Prostate gland (tissue), 2 donors: ENCODE measurements at places on chromosomes 3 and 15. TPM values are rescaled to one million over a fixed set of nuclear protein-coding genes. Genes with fewer than 3 reads are reported as not detected.

DNA sequence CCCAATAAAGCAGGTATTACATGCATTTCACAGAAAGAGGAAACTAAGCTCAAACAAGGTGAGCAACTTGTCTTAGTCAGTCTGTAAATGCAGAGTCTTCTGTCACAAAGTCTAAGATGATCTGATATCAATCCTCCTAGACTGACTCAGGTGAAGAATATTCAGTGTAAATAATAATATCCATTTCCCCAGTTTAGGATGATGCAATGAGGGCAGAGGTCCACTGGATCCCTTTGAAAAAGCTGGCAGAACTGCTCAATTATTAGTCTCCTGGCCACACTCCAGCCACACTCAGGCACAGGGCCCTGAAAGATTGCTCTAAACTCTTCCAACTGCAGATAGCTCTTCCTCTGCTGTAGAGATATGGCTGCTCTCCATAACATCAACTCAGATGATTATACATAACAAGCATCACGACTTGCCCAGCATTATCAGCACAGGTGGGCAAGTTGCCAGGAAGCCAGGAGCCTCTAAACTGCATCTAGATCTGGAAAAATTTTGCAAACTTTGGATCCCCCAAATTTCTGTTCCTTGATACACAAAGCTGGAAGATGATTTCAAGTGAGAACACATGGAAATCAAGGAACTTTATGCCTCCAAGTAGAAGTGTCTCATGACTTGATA is 129.8 kb upstream of the CPNE4 start:
- DNase-seq, result no peak

DNA sequence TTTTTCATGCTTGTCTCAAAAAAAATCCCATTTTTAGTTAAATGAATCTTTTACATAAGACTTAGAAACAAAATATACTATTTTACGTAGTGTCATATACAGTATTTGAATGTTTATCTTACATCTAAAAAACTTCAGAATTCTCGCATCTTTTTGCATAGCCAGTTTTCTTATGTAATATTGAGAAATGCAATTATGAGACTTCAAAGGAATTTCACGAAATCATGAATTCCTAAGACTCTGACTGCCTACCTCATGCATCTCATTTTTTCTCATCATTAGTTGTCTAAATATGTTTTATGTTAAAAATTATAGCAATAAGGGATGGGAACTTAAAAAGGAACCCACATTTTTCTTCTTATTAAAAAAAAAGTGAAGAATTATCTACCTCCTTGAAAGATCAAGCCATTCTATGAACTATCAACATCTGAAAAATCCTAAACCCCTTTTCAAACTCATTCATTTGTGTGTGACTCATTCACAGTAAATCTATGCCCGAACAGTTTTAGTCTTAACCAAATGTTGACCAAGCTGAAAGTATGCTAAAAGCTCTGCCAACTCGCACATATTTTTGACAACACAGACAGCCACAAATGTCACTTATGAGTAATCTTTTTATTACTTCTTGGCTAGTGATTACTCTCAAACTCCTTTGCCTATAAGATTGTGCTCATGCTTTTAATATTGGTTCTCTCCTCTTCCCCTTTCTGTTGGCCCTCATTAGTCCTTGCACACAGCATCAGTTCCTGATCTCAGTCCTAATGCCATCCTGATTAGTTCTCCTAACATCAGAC is 115.9 kb downstream of the DCLK3 start:
- DNase-seq, result no peak

DNA sequence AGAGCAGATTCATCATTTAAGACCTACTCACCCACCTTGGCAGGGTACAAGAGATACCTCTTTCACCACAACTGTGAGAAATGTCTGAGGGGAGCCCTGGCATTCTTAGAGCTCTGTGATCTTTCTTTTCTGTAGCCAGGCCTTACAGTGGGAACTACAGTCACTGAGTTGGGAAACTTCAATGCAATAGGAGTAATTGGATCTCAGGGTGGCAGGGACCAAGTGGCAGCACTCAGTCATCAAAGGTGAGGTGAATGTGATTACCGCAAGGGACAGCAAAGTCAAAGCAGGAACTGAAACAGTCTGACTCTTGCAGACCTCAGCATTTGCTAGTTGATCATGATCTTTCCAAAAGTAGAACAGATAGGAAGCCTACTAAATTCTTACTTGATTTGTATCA is 7.2 kb upstream of the MCF2L2 start:
- DNase-seq, result no peak

SH3GL3 gene
- total RNA-seq, result 7.4 TPM

DNA sequence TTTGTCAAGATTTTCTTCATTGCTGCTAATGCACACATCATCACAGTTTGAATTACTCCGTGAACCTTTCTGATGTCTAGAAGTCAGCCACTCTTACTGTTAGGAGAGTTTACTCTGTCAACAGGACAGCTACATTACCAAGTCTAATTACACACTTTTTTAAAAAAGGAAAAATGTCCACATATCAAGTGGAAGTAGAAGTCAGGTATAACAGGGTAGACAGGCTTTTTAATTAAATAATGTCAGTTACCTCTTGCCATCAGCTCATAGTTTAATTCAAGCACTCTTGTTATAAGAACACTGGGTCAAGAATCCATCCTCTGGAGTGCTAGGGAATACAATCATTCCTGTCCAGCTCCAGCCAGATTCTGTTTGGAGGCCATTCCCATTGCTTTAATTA is 232.8 kb downstream of the TAFA4 start:
- DNase-seq, result no peak

- DNase-seq, result no peak
Measured at GRCh38 chr3:2156244-2156847, 57.7 kb downstream of the CNTN4 start.

DNA sequence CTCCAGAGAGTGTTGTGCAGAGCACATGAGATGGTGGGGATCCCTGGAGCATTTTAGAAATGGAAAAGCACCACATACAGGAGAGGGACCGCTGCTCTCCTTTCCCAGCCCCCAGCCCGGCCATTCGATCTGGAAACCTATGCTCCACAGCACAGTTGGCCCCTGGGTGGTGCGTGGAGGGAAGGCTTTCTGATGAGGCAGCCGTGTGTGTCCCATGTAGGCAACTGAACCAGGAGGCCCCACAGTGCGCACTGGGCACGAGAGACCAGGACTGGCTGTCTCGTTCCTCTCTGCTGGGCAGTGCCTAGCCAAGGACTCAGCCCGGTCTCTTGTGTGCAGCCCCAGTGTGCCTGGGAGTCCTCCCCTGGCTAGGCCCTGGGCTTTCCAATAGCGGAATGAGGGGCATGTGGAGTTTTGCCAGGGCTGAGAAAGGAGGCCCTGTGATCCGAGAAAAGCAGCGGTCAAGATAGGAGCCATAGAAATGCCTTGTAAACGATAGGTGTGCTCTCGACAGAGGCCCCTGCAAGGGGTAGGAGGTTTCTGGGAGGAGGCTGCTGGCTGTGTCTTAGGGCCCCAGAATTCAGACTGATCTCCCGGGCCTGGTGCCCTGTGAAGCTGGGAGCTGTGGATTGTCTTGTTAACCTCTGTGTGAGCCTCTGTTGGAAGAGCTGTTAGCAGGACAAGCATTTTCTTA is 39.0 kb downstream of the CHDH start:
- DNase-seq, result no peak

DNA sequence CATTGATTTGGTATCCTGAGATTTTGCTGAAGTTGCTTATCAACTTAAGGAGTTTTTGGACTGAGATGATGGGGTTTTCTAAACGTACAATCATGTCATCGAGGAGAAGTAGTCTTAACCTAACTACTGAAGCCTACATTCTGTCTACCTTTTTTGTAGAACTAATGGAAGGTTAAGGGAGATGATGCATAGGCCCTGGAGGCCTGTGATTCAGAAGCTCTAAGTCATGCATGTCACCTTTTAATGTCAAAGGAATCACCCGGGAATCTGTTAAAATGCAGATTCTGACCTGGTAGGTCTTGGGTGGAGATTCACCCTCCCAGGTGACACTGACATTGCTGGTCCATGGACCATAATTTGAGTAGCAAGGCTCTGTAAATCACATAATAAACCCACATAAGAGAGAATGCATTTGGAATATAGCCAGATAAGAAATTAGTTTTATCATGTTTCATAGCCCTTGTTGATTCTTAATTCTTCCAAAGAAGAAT is 64.9 kb downstream of the GHSR start:
- DNase-seq, result no peak

DNA sequence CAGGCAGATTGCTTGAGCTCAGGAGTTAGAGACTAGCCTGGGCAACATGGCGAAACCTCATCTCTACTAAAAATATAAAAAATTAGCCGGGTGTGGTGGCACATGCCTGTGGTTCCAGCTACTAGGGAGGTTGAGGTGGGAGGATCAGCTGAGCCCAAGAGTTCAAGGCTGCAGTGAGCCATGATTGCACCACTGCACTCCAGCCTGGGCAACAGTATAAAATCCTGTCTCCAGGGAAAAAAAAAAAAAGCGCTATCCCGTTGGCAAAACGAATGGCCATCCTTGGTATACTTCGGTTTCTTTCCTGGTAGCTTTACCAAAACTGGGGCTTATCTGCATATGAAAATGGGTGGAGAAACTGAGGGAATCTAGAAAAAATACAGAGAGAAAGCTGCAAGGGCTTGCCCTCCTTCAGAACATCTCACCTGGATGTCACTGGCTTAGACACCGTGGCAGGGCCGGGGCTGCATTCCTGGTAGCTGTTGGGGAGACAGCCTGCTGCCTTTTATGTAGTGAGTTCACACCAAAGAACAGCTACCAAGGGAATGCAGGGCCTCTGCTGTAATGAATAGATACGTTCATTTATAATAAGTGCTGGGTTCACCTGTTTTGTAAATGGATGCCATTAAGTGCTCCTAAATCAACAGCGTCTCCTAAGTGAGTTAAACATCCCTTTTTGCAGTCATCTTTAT is 96.0 kb downstream of the IQSEC1 start:
- DNase-seq, result no peak

DNA sequence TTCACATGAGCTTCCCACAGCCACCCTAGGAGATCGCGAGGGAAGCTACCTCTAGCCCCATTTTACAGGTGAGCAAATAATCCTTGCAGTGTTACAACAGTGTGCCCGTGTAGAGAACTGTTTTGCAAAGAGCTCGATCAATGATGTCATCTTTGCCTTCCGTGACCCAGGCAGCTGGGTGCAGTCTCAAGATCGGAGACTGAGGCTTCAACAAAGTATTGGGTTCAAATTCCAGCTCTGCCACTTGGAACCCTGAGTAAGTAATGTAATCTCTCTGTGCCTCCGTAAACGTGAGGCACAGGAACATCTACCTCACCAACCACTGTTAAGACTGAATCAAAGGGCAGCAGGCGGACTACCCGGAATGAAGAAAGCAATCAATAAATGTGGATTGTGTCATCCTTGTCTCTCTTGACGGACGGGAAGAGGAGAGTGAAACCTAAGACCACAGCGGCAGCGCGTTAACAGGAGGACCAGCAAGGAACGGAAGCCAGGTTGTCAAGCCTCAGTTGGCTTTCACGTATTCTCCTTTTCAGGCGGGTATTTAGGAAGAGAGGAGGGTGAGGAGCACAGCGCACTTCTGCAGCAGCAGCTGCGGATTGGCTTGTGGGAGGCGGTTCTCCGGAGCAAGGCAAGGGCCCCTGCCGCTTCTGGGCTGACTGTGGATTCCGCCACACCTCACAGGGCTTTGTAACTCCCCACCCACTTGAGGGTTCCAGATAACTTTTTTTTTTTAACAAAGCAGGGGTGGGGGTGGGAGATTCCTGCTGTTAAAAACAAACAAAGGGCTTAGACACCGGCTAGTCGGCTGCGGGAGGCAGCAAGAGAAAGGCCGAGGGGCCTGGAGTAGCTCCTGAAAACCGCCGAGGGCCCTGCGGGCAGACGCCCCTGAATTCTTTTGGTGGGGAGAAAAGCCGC is 1.5 kb upstream of the SMAD3 start:
- DNase-seq, result no peak

DNA sequence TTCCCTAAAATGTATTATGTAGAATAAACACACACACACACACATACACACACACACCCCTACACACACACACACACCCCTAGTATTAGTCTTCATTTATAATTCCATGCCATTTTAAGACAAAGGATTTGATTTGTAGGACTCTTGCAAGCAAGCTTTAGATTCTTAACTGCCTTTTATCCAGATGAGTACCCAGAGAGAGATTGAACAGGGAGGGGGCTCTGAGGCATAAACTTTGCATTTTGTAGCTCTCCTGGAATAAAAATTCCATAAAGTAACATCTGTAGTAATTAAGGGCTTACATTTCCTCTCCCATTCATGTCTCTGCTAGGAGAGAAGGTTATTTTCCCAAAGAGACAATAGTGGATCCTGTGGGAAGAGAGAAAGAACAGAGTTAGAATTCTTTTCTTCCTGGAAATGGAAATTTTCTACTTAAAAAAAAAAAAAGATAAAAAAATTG is 479.4 kb downstream of the RBMS3 start:
- no peak for DNase-seq

DNA sequence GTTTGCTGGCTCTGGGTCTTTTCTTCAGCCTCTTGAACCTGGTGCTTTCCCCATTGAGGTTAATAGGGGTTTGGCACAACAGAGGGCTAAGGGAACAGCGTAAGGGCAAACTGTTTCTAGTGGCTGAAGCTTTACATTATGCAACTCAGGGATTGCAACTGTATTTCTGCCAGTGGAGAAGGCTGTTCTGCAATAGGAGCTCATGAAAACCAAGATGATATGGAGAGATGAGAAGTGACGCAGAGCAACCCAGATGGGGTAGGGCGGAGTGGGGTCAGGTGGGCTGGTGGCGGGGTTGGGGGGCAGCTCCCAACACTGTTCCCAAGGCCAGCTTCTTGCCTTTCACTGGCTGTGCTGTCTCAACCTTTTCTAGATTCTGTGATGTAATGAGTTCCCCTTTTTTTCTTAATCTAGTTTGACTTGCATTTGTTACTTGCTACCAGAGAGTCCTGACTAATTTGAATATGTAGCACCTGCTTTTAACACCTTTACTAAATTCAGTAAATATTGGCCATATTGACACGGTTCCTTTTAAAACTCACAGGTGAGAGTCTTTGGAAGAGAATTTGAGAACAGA is 7.2 kb downstream of the GXYLT2 start:
- DNase-seq, result no peak

GRCh38 chr3:164208048-164208447 is 870.2 kb downstream of the SI start:
- no peak for DNase-seq

NAALADL2 gene
- 12.2 TPM for total RNA-seq

TRANK1 gene
- 9.4 TPM for total RNA-seq

CPEB1 gene
- total RNA-seq, result 51.8 TPM

DNA sequence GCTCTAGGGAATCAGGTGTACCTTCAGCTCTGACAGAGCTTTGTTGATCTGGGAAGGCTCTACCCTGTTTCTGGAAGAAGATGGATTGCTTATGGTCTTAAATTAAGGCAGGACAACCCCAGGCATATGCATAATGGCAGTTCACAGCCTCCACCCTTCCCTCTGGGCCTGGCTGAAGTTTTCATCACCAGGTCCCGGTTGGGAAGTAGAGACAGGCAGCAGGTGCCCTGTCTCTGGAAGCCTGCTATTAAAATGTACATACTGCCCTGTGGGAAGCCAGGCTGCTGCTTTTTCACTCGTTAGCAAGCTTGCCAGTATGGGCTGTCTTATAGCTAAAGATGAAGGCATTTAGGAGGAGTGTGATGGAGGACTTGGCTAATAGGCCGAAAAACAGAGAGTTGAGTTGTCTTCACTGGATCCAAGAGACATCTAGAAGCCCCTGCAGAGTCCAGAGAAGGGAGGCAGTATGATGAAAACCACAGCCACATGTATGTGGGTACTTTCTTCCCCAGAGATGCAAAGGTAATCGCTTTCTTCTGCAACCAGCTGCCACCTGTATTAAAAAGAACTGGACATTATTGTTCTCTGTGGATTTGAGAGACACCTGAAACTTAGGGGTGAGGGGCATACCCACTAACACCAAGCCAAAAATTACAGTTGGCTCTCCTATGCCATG is 34.4 kb downstream of the ABHD2 start:
- DNase-seq, result no peak
